ENCODE measurements at places on chromosomes 12 and 14. TPM values are rescaled to one million over a fixed set of nuclear protein-coding genes. Genes with fewer than 3 reads are reported as not detected.

The FOXN4 gene
- 0.10 TPM for total RNA-seq

The NKX2-8 gene
- total RNA-seq = not detected

The E2F7 gene
- total RNA-seq = 2.9 TPM

The INSM2 gene
- total RNA-seq = not detected

The GLI1 gene
- total RNA-seq = 7.2 TPM

The RTL1 gene
- total RNA-seq = 4.2 TPM

The POLE gene
- 68.9 TPM for total RNA-seq

The OR11H6 gene
- not detected for total RNA-seq

The HOMEZ gene
- total RNA-seq = 4.0 TPM

The CLEC2A gene
- total RNA-seq = 18.5 TPM

The PPFIA2 gene
- 1.6 TPM for total RNA-seq

The CMKLR1 gene
- 10.0 TPM for total RNA-seq

The NANOG gene
- total RNA-seq = not detected

The KLRC1 gene
- total RNA-seq = 0.99 TPM

The TAC3 gene
- total RNA-seq = not detected

The SMIM41 gene
- not detected for total RNA-seq

The ISM2 gene
- not detected for total RNA-seq

The ASB2 gene
- 6.1 TPM for total RNA-seq

The GPR132 gene
- 1.6 TPM for total RNA-seq

The AQP5 gene
- 5.7 TPM for total RNA-seq

The SLC8A3 gene
- 3.5 TPM for total RNA-seq

The PRIM1 gene
- 12.2 TPM for total RNA-seq

The CELA1 gene
- not detected for total RNA-seq

The NOS1 gene
- total RNA-seq = 1.7 TPM

The IGF1 gene
- total RNA-seq = 14.0 TPM

The RERG gene
- total RNA-seq = 18.6 TPM

The CLEC14A gene
- total RNA-seq = 15.0 TPM

The ERG28 gene
- total RNA-seq = 5.3 TPM

The RNASE1 gene
- total RNA-seq = 148 TPM

The SERPINA12 gene
- 16.9 TPM for total RNA-seq

The TTC9 gene
- 2.3 TPM for total RNA-seq

The KCNK13 gene
- 0.39 TPM for total RNA-seq

The C12orf56 gene
- 1.1 TPM for total RNA-seq

The GDF3 gene
- total RNA-seq = not detected

The GDF11 gene
- total RNA-seq = 3.0 TPM

The KRT1 gene
- 791 TPM for total RNA-seq

The TM9SF1 gene
- 22.4 TPM for total RNA-seq

The SLC6A13 gene
- total RNA-seq = 0.39 TPM

The FSCB gene
- total RNA-seq = 0.10 TPM

The SERPINA9 gene
- total RNA-seq = 3.3 TPM

The CLEC1B gene
- 0.39 TPM for total RNA-seq

The LALBA gene
- total RNA-seq = not detected
